NCI-H1417 treated with DMSO at 0.1 percent for 48 hours (cell line): ENCODE measurements at places on chromosomes 5 and 9.

DNA sequence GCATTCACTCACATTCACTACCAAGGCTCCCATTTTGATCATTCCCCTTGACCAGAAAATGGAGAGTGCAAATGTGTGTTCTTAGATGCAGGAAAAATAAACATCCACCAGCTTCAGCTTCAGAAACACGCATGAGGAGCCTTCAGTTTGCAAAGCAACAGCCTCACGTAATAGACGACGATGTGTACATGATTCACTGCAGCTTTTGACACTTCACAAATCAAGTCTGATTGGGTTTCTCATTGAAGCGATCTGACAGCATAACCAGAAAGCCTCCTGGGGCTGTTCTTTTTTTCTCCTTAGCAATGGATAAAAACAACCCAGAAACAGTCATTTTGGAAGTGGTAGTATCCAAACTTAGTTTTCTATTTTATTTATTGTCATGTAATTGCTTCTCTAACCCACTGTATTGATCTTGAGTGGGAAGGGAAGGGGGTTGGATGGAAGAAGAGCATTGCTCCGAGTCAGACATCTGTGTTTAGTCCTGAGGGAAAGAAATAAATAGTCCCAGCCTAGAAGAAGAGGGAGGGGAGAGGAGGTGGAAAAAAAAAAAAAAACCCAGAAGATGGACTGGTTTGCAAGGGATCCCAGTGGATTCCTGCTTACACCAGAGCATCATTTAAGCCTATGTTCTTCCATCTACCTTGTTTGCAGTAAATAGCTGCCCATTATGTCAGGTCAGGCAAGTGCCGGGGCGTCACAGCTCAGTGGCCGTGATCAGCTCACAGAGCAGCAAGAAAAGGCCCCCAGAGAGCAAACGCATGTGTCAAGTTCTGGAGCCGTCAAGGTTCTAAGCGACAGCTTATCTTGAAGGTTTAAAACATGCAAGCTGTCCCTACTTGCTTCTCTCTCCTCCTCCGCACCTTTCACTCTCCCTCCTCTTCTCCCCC is 190.2 kb upstream of the SNX2 start:
- no peak for DNase-seq

DNA sequence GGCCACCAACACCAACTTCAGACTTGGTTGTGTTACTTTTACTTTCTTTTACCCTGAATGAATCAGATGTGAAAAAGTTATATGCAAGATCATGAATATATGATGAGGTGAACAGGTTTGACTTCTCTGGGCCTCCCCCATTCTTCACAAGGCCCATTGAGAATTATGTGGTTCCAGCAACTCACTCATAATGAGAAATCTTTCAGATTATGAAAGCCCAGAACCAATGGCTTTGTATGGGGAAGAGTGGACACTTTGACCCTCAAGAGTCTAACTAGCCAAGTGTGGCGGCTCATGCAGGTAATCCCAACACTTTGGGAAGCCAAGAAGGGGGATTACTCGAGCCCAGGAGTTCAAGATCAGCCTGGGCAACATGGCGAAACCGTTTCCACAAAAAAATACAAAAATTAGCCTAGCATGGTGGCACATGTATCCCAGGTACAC is 16.1 kb upstream of the LNPEP start:
- no peak for DNase-seq

DNA sequence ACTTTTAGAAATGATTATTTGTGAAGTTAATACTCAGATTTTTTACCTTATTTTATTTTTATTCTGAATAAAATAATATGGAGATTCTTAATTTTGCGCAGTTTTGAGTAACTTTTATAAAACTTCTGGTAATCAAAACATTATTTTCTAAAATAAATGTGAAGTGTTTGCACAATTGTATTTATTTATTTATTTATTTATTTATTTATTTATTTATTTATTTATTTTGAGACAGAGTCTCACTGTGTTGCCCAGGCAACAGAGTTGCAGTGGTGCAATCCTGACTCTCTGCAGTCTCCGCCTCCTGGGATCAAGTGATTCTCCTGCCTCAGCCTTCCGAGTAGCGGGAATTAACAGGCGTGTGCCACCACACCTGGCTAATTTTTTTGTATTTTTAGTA is 73.5 kb downstream of the RPS6 start:
- DNase-seq: no peak

- no peak for DNase-seq
Observed at GRCh38 chr9:22131817-22132216, 122.7 kb upstream of the CDKN2B start.

GRCh38 chr5:58044166-58044565 is 415.7 kb downstream of the PLK2 start:
- DNase-seq: no peak

DNA sequence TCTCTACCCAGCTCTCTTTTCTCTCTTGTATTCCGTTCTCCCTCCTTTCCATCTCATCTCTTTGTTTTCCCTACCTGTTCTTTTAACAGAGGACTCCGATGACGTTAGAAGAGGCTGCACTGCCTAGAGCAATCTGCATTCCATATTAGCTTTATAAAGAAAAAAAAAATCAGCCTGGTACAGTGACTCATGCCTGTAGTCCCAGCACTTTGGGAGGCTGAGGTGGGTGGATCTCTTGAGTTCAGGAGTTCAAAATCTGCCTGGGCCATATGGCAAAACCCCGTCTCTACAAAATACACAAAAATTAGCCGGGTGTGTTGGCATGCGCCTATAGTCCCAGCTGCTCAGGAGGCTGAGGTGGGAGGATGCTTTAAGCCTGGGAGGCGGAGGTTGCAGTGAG is 49.0 kb downstream of the DAPK1 start:
- no peak for DNase-seq

GRCh38 chr5:96816991-96817390 is 9.2 kb upstream of the ERAP1 start:
- no peak for DNase-seq

GRCh38 chr9:117720555-117720954 is 16.4 kb downstream of the TLR4 start:
- DNase-seq: no peak

DNA sequence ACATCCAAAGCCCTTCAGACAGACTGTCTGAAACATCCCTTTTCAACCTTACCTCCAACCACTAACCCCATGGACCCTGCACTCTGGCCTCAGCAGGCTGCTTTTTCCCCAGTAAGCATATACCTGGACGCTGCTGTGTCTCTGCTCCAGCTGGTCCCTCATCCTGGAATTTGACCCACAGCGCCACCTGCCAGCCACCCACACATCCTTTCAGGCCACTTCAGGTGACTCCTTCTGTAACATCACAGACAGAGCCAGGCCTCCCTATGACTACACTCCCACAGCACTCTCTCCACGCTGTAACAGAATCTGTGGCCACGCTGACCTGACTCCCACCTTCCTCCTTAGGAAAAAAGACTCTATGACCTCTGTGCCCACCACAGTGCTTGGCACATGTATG is 3.4 kb downstream of the MGAT1 start:
- no peak for DNase-seq

DNA sequence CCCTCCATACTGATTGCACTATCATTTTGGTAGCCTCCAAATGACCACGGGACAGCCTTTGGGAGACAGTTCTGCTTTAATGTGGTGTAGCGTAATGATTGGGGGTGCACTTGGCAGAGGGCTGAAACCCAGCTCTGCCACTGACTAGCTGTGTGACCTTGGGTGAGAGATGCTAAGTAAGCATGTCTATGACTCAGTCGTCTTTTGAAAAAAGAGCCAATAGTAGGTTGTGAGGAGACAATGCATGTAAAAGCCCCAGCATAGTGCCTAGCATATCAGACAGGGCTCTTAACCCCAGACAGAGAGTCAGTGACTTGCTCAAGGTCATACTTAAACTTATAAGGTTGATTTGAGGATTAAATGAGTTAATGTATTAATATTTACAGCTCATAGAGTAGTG is 18.0 kb upstream of the CXCL14 start:
- no peak for DNase-seq

- no peak for DNase-seq
Observed at GRCh38 chr9:120944434-120944843, 17.8 kb upstream of the TRAF1 start.

- no peak for DNase-seq
Observed at GRCh38 chr9:108743901-108744371, 111.8 kb downstream of the ACTL7B start.

GRCh38 chr9:123481209-123481865 is 125.3 kb downstream of the CRB2 start:
- DNase-seq: no peak

- DNase-seq: no peak
Observed at GRCh38 chr9:109242014-109242413, 75.0 kb upstream of the FRRS1L start.

GRCh38 chr5:136114414-136115125 is 18.1 kb upstream of the SMAD5 start:
- no peak for DNase-seq

DNA sequence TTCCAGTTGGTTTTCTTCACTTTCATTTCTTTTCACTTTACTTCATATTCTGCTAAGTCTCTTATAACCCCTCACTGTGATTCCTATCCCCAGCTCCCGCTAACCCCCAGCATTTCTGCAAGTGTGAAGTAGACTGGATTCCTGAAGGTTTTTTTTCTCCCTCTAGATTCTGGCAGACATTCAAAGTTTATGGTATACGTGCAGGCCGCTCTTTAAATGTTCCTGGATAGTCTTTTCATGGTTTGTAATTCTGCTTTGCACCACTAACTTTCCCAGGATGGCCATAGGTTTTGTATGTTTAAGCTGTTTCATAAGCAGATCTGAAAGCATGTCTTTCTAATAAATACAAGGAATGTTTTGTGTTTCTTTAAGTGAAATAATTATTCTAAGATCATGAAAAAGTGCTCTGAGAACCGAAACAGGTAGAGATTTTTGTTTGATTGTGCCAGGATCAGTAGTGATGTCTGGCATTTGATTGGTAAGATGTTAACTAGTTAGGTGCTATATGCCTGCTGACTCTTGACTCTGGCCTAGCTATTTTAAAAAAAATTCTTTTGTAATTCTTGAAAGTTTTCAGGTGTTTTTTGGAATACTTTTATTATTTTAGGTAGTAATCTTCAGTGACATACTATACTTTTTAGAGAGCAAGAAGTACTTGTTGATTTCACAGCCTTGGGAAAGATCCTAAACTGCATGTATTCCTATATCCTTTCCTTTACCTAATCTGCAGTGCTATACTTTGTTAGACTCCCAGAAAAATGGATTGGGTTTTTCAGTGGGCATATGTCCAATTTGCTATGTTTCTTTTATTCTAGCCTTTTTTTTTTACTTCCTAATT is 29.7 kb downstream of the CNOT6 start:
- no peak for DNase-seq

DNA sequence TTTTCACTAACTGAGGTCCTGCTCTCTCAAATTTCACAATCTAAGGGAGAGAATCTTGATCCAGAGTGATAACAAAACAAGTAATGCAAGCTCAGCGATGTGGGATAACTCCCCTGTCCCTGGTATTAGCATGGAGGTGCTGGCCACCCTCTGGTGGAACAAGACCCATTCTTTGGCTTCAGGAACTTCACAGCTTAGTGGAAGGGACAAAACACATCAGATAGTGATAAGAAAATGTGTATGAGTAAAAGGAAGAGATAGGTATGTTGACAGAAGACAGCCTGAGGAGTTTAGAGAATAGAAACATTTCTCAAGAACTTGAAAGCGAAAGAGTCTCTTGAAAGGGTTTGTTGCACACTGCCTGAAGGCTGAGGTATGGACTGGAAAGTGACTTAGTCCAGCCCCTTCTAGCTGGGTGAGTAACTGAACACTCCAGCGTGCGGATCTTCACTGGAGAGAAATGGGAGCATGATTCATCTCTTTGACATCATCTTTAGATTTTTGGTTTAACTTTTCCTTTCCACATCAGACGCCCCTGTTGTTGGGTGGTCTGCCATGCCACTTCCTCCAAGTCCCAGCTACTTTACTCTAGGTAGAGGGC is 25.4 kb upstream of the ZSWIM6 start:
- DNase-seq: no peak

DNA sequence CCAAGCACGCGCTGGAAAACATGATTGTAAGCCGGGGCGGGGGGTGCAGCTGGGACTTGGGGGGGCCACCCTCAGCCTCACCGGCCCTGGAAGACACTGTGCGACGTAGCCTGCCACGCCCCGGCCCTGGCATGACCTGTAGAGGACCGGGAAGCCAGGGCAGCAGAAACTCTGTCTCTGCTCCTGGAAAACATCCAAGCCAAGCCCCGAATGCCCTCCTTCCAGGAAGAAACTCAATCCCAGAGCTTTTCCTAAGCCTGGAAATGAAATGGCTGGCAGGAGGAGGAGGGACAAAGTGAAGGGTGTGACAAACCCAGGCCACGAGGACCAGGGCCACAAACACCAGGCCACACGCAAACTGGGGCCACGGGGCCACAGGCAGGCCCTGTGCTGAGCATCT is 55.4 kb downstream of the KCNT1 start:
- DNase-seq: no peak

DNA sequence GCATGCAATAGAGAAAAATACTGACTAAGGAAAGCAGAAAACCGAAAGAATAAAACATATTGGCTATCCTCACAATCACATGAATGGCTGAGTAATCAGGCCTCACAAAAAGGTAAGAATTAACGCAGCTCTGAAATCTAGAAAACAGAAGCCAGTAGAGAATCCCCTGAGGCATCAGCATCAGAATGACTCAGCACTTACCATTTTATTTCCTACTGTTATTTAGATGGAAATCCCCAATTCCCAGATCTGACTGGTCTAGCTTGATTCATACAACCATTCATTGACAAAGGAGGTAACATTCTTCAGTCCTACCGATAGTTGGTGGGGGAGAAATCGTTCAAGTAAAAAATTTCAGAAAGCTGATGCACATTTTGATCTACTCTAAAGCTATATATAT is 1408.4 kb upstream of the WWC1 start:
- no peak for DNase-seq

DNA sequence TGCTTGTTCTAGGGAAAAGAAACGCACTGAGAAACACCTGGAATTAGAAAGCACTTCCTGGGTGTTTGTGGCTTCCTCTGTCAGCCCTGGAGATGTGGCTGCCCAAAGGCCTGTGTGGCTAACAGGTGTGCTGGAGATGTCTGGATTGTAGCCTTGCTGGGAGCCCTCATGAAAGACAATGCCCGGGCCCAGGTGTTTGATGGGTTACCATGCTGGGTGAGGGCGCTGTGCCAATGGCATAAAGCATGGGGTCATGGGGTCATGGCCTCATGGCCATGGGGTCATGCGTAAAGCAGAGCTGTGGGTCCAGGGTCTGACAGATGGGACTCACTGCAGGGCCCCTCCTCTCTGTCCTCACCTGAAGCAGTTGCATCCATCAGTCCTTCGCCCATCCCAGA is 21.6 kb downstream of the ANKRD33B start:
- no peak for DNase-seq
